ENCODE measurements at places on chromosomes 16 and 17.

DNA sequence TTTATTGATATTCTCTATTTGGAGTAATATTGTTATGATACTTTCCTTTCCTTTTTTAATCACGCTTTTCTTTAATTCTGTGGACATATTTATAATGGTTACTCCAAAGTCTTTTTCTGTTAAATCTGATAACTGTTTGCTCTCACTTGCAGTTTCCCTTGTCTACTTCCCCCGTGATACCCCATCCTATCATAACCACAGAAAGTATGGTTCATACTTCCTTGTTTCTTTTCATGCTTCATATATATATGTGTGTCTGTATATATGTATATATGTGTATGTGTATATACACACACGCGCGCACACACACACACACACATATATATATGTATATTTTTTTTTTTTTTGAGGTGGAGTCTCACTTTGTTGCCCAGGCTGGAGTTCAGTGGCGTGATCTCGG is 23.5 kb downstream of the SPECC1 start:
- DNase-seq: no peak

- no peak for DNase-seq
Observed at GRCh38 chr16:5309946-5310611, 212.5 kb upstream of the EEF2KMT start.

DNA sequence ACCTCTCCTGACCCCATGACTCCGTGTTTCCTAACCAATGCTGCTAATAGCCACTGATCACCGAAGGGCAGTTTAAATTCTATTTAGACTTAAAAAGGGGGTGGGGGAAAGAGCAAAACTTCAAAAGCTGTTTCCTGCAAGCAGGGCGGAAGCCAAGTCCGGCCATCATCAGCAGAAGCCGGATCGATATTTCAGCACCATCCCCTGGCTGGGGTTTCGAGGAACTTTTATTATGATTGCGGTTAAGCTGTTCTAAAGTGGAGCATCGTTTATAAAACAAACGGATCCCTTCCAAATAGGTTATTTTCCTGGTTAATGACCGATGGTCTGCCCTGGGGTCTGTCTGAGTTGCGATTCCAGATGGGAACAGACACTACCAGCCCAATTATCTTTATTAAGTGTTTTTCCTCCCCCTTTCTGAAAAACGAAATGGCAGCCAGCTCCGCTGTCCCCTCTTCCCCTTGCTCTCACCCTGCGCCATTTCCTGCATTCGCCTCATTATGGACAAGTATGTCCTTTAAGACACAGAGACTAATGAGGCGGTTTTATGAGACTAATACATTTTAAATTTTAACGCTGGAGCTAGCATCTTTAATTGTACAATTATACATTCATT is 76.1 kb upstream of the IRX3 start:
- DNase-seq: no peak

- no peak for DNase-seq
Observed at GRCh38 chr17:28828294-28829040, 14.1 kb downstream of the FAM222B start.

GRCh38 chr17:79294459-79295071 is 219.9 kb downstream of the ENGASE start:
- peak; percentile 29 for DNase-seq

- no peak for DNase-seq
Observed at GRCh38 chr17:83110735-83111134, 31.3 kb downstream of the METRNL start.

GRCh38 chr17:67520252-67520906 is 143.3 kb downstream of the PITPNC1 start:
- DNase-seq: no peak

DNA sequence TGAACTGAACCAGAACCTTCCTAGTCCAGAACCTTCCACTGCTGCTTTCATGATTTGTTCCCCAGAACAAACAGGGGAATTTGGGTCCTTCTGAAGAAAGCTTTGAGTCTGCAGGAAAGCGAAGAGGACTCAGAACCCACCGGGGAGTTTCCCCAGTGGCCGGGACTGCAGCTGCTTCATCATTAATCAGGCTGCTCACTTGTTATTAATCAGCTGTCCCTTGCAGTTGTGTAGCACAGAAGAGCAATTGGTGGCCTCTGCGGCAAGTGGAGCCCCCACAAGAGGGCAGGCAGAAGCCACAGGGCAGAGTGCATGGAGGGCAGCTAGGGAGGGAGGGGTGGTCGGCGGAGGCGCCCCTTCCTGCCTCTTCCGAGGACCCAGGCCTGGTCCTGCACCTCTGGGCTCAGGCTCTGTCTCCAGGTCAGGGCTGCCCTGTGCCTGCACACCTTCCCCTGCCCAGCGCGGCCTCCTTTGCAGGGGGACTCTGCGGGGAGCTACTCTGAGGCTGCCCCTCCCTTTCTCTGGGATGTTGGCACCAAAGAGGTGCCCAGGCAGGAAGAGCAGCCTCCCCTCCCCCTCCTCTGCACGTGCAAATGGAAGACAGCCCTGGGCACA is 6.9 kb downstream of the CCL17 start:
- DNase-seq: no peak

DNA sequence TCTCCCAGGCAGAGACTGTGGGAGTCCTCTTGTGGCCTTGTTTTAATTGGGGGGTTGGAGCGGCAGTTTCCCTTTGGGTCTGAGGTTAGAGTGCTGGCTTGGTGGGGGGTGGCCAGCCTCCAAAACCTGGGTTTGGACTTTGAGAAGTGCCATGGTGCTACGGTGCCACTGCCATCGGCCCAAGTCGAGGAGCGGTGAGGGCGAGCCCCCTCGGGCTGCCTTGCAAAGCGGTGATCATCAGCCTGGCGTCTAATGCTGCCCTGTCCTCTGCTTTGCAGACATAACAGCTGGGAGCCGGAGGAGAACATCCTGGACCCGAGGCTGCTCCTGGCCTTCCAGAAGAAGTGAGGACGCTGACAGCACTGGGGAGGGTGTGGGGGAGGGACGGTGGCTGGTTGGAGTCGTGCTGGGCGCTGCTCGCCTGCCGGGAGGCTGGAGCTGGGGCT is 1.2 kb downstream of the CBX2 start:
- no peak for DNase-seq

GRCh38 chr17:38317081-38317480 is 20.1 kb downstream of the MRPL45 start:
- DNase-seq: no peak

DNA sequence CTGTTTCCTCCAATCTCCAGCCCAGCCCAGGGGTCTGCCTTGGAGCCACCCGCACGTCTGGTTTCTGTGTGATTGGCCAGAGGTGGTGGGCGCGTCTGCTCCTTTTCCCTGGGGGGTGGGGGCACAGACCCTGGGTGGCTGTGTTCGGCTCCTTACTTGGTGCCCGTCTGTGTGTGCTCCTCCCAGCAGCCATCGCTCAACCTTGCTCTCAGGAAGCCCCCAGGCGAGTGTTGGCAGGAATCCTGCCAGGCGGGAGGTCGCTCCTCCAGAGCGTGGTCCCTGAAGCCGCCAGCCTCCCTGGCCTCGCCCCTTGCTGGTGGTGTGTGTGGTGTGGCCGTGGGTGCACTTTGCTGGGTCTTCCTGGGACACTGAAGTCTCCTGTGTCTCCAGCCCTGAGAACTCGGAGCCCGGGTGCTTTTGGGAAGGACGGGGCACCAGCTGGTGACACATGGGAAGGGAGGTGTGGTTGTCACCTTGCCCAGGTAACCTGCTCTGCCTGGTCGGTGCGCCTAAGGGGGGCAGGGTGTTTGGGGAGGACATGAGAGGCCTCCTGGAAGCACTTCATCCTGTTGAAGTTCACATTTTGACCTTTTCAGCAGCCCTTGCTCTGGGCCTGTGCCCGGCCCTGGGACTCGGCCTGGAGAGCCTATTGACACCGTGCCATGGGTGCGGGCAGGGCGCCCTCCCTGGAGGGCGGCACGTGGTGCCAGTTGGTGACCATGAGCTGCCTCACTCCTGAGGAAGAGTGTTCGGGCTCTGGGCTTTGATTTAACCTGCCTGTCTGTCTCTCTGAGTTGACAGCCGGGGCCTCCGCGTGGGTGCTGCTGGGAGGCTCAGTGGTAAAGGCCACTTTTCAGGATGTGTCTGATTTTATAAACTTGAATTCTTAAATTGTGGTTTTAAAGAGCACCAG is 49.0 kb upstream of the ZNF750 start:
- no peak for DNase-seq

All from activated CD4-positive, alpha-beta T cell treated with anti-CD3 and anti-CD28 coated beads, Interleukin-2, Interleukin-6, amounts not matched to agents 100 ng/mL and 50 ng/mL, durations not matched to agents 16 hours and 8 hours (primary cell).